ENCODE measurements at places on chromosomes 7 and 10.
A peak's percentile ranks its signal among the peaks of the same experiment; 100 is the strongest.

GRCh38 chr7:46230990-46231305 is 309.9 kb upstream of the IGFBP3 start:
- DNase-seq: no peak

GRCh38 chr7:69849268-69849667 is 251.0 kb downstream of the AUTS2 start:
- DNase-seq: no peak

DNA sequence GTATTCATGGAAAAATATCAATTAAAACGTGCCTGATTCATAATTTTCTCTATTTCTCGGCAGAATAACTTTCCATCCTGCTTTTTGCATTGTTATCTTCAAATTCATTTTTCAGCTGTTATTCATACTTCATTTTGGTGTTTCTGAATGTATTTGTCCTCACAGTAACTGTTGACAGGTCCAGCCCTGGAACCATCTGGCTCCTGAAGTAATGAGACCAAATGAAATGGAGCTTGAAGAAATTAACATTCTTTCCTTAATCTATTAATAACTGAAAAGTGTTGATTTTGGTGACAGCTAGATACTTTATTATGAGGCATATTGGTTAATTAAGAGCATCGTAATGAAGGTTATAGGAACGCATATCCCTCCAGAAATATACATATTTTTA is 257.0 kb upstream of the MINDY3 start:
- no peak for DNase-seq

DNA sequence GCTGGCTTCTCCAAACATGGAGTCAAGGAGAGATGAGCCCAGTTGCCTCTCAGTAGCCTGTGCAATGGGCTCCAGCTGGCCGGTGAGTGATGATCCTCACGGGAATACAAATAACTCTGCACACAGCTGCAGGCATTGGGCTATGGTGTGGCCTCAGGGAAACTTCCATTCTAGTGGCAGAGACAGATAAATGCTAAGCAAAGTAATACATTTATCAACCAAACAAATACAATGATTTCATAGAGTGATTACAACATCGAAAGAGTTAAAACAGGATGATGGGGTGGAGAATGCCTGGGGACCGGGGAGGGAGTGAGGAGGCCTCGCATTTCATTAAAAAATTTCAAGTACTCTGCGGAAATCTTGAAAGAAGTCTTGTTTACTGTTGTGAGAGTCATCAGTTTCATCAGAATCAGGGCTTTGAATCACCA is 15.0 kb upstream of the AKR1B1 start:
- no peak for DNase-seq

DNA sequence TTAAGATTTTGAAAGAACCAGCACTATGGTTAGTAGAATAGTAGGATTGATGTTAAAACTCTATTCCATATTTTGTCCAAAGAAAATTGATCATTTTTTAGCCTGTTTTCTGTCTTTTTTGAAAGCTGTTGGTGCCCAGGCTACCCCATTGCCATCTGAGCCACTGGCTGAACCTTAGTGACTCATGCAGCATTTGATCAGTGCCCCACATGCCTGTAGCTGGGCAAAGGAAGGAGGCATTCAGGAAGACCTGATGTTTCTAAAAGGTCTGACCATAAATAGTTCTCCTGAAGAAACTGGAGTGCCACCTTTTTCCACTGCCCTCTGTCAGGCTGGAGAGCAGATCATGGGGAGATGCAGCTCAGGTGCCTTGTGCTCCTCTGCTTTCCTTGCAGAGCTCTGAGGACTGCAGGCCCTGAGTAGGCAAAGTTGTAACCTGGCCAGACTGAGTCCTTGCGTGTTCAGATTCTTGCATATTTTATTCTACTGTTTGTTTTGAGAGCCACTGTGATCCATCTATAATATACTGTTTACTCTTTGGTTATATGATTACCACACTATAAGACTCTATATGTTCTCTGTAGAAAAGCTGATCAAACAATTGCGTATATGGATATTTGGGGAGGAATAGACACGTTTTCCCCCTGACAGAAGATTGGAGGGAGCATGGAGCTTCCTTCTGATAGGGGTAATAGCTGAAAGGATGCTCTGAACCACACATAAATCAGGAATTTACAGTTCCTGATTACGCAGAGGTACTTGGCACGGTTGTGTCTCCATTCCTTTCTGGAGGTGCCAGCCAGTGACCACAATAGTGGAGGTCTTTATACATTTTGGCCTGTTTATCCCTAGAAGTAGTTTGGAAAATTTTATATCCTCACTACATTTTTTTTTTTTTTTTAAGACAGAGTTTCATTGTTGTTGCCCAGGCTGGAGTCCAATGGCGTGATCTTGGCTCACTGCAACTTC is 48.9 kb upstream of the GJD4 start:
- DNase-seq: no peak

- no peak for DNase-seq
These were observed 396.2 kb upstream of the IGFBP3 start for GRCh38 chr7:46317256-46317655.

GRCh38 chr7:151352512-151352911 is 10.9 kb downstream of the NUB1 start:
- DNase-seq: no peak

DNA sequence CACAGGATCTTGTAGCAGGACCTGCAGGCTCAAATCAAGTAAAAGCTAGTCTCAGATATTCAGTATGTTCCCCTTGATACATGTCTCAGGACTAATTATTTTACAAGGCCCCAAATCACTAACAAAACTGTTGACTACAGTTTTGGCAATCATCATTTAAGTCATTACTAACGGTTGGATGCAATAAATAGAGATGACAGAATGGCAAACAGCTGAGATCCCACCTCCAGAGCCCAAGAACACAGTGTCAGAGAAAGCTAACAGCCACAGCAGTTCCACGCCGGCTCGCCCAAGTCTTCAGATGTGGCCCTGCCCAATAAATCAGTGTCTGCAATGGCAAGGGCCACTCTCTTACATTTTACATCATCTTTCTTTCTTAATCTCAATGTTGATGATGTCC is 87.6 kb downstream of the CTBP2 start:
- DNase-seq: no peak

DNA sequence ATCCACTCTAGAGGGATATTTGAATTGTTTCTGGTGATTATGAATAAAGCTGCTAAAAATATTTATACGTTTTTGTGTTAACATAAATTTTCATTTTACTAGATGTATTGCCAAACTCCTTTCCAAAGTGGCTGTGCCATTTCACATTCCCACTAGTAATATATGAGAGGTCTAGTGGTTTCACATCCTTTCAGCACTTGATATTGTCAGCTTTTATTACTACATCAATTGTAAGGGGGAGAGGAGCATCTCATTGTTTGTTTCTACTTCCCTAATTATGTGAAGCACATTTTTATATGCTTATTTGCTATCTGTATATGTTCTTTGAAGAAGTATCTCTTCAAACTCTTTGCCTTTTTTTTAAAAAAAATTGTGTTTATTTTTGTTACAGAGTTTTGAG is 184.5 kb downstream of the ADK start:
- DNase-seq: no peak

- DNase-seq: no peak
These were observed 256.2 kb upstream of the ZNF32 start for GRCh38 chr10:43904844-43905243.

DNA sequence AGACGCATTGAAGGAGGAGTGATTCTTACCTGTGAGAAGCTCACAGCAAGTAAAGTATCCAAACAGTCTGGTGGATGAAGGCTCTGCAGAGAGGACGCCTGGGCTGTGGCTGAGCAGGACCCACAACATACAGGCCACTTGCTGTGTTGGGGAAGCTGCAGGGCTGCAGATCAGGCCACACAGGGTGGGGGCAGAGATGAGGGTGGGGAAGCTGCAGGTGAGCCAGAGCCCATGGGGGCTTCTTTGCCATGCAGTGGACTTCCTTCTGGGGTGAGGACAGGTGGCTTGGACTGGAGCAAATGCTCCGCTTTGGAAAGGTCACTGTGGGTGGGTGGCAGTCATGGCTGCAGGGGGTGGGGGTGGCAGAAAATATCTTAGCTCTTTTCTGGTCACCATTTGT is 214.8 kb downstream of the GLRX3 start:
- DNase-seq: no peak

GRCh38 chr7:64887756-64888508 is 15.1 kb upstream of the ZNF273 start:
- DNase-seq: no peak

DNA sequence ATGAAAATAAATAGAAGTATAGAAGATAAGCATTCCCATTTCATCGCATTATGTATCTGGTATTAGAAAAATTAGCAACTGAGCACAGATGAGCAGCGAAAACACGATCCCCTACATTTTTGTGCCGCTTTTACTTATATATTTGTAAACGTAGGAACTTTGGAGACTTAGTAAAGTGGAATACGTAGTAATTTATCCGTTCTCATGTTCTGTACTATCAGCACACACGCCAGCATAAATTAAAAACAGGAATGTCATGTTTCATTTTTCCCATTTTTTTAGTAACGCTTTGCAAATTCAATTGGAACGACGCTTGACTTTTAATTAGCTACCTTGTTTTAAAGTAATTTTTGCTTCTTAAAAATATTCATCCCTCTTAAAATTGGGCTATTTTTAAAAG is 2.4 kb downstream of the ZNRF2 start:
- no peak for DNase-seq

DNA sequence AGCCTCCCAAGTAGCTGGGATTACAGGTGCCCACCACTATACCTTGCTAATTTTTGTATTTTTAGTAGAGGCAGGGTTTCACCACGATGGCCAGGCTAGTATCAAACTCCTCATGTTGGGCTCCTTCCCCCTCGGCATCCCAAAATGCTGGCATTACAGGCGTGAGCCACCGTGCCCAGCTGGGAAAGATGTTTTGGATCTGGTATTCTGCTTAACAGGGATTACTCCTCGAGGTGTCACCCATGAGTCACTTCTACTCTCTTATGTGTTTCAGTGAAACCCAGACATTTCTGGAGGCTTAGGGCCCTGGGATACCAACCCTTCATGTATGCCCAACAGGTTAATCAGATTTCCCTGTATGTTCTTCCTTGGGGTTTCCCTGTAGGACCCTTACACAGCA is 11.8 kb upstream of the OPN4 start:
- DNase-seq: no peak

DNA sequence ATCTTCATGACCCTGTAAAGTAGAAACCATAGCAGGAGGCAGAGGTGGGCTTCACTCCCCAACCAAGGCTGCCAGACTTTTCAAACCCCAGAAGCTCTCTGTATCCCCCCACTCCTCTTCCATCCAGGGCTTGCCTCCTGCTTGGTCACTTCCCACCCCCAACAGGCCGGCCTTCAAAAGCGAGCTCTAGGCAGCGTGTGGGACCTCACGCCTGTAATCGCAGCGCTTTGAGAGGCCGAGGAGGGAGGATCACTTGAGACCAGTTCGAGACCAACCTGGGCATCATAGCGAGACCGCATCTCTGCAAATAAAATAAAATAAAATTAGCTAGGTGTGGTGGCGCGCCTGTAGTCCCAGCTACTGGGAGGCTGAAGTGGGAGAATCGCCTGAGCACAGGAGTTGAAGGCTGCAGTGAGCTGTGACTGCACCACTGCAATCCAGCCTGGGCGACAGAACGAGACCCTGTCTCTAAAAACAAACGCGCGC is 743 bp upstream of the POR start:
- no peak for DNase-seq

GRCh38 chr7:22296265-22296566 is 60.7 kb downstream of the RAPGEF5 start:
- no peak for DNase-seq

- DNase-seq: no peak
These were observed 48.4 kb downstream of the SYPL1 start for GRCh38 chr7:106063692-106064091.

GRCh38 chr10:132836248-132836831 is 50.4 kb upstream of the NKX6-2 start:
- DNase-seq: no peak

GRCh38 chr10:7756360-7756992 is 31.3 kb downstream of the KIN start:
- DNase-seq: no peak

GRCh38 chr10:48389272-48389671 is 82.8 kb downstream of the MAPK8 start:
- DNase-seq: no peak

DNA sequence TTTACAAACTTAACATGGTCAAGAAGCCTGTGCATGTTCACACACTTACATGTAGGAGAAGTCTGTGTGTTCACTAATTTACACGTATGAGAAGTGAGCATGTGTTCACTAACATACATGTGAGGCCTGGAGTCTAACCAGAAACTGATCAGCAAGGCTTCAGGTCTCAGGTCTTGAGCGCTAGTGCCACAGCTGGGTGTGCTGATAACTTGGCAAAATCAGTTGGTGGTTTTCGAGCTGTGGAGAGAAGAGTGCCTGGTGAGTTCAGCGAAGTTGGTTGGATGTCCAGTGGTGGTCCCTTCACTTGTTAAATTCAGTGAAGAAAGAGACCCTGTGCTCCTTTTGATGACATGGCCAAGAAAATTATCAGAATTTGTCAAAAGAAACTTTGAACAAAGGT is 98.7 kb downstream of the CELF2 start:
- no peak for DNase-seq

DNA sequence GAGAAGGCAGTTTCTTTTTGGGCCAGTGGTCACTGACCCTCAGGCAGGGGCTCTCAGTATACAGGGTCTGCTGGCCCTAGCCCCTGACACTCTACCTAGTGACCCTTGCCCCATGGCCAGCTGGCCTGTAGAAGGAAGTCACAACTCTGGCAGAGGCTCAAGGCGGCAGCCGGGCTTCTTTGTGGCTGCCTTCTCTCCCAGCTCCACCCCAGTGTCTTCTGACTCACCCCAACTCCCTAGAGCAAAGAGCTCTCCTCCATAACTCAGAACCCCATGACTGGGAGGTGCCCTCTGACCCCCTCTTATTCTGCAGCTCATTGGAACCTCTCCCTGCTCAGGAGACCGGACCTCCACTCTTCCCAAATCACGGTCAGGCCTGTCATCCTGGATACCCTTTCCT is 358.2 kb downstream of the FGFR2 start:
- DNase-seq: no peak

DNA sequence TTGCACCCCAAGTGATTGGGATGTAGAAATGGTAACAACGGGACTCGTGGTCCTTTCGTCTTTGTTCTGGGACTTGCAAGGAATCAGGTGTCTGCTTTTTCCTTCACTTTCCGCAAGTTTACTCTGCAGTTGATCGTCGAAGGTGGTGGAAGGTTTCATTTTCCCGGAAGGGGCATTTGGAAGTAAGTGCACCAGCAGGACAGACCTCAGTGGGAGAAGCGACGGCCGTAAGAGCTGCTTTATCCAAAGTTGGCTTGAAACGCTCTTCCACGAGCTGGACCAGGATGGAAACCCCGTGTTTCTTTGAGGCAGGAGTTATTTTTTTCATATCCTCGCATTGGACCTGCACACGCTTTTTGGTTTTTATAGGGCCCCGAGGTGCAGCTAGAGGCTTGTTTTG is 1.2 kb downstream of the BRI3 start:
- no peak for DNase-seq

- no peak for DNase-seq
These were observed 116.2 kb downstream of the GRID1 start for GRCh38 chr10:86250399-86250798.

DNA sequence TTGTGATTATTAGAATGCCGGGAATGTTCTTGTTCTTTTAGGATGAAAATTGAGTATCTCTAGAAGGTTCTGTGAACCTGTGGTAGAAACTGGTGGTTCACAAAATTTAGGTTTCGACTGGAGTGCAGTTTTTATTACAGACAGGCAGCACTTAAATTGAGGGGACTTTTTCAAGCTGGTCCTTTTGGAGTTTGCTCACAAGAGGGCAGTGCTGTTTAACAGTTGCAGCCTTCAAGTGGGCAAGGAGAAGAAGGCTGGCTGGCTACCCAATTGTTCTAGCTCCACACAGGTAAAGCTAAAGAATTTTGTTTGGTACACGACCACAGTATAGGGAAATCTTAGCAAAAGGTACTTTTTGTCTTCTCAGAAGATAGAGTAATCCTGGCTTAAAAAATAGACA is 233.6 kb downstream of the SNX13 start:
- DNase-seq: peak; percentile 49

Measured in kidney epithelial cell (primary cell).